ENCODE measurements at places on chromosomes 5 and 9.

DNA sequence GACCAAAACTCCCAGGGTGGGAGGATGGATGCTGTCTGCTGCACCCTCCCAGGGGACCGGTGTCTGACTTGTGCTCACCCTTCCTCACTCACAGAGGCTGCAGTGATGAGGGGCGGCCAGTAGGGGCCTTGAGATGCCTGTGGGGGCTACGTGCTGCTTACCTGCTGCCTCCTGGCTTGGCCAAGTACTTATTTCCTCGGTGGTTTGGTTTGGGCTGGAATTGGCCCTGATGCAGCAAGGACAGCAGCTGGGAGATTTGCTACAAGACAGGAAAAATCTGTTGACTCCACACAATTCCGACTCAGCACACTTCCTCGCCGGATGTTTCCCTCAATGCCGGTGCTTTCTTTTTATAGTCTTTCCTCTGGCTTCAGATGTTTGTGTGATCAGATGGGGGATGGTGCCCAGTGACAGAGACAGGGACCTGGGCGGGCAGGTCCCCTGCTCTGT, 6.6 kb downstream of the PCDH12 start:
- no peak for DNase-seq

GRCh38 chr9:78620303-78620702, 323.4 kb downstream of the PSAT1 start:
- DNase-seq: no peak

- DNase-seq: no peak
These were observed 266.4 kb upstream of the IRX4 start for GRCh38 chr5:2149195-2149539.

GRCh38 chr9:90517103-90517502, 125.5 kb downstream of the DIRAS2 start:
- DNase-seq: no peak

GRCh38 chr9:136095070-136096058, at the start of gene NACC2:
Gene NACC2, minus strand, starts transcription at chr9:136095289. Its CDS starts 44,768 bp downstream, at chr9:136050521.
- no peak for DNase-seq
